Bone marrow (tissue), 2 donors: ENCODE measurements at places on chromosomes 12 and 14.

DNA sequence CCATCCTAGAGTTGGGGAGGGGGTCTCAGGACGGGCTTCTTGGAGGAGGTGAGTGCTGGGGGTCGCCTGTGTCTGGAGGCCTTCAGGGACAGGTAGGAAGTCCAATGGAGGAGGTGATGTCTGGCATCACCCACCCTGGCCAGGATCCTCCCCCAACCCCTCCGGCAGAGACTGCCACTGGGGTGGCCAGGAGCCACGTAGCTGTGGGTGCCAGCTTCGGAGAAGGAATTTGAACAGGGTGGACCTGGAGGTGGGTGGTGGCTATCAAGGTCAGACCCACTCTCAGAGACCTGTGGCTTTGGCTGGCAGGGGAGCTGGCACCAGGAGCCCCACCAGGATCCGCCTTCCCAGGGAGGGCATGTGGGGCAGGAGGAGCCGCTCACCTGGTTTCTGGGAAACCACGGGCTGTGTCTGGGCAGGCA is 9.1 kb downstream of the CEP170B start:
- no peak for DNase-seq

DNA sequence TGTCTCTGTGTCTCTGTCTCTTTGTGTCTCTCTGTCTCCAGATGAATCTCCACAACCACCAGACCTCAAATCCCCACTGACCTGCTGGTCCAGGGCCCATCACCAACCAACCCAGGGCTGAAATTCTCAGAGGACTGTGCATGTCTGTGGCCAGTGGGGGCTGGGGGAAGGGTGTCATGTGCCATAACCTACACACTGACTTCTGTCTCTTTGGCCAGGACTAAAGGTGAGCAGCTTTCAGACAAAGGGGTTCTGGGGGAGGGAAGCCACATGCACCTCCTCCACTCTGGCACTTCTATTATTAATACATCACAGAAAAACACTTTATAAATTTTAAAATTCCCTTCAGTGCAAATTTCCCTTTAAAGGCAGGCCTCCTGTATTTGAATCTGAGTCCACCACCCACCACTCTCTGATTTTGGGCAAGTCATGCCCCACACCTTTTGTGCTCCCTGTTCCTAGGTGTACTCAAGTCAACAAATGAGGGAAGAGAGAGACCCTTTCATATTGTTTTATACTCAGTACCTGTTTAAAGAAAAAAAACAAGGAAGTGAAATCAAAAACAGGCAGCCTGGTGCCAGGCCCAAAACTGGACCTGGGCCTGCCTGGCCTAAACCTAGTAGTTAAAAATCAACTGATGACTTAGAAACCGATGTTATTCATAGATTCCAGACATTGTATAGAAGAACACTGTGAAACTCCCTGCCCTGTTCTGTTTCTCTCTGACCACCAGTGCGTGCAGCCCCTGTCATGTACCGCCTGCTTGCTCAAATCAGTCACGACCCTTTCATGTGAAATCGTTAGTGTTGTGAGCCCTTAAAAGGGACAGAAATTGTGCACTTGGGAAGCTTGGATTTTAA is 80.2 kb downstream of the TUNAR start:
- no peak for DNase-seq

DNA sequence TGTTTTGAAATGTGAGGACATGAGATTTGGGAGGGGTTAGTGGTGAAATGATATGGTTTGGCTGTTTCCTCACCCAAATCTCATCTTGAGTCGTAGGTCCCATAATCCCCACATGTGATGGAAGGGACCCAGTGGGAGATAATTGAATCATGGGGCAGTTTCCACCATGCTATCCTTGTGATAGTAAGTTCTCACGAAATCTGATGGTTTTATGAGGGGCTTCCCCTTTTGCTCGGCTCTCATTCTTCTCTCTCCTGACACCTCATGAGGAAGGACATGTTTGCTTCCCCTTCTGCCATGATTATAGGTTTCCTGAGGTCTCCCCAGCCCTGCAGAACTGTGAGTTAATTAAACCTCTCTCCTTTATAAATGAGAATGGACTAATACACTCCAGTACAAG is 18.0 kb downstream of the GALNT6 start:
- no peak for DNase-seq

- no peak for DNase-seq
Observed at GRCh38 chr12:75020068-75020557, 189.5 kb downstream of the KCNC2 start.

- no peak for DNase-seq
Observed at GRCh38 chr12:109753959-109754358, 40.3 kb downstream of the FAM222A start.
